ENCODE measurements at places on chromosomes 13 and 19. TPM values are rescaled to one million over a fixed set of nuclear protein-coding genes. Genes with fewer than 3 reads are reported as not detected.

The OR4F17 gene
- not detected for total RNA-seq

The GPR12 gene
- total RNA-seq = not detected

The LIM2 gene
- total RNA-seq = not detected

The KCNN1 gene
- 2.1 TPM for total RNA-seq

The DENND1C gene
- not detected for total RNA-seq

The ABCA7 gene
- 4.0 TPM for total RNA-seq

The LYL1 gene
- total RNA-seq = 5.5 TPM

The APOC4 gene
- total RNA-seq = not detected

The ELANE gene
- not detected for total RNA-seq

The PCDH20 gene
- 2.5 TPM for total RNA-seq

The ADPRHL1 gene
- total RNA-seq = 2.3 TPM

The LYPD5 gene
- 1.0 TPM for total RNA-seq

The NKPD1 gene
- total RNA-seq = not detected

The SYT5 gene
- 3.3 TPM for total RNA-seq

The FOXA3 gene
- not detected for total RNA-seq

The CATSPERD gene
- total RNA-seq = not detected

The MBD3L2 gene
- not detected for total RNA-seq

The HTR2A gene
- not detected for total RNA-seq

The MBD3L3 gene
- total RNA-seq = not detected

The CEACAM7 gene
- not detected for total RNA-seq

The MISP3 gene
- total RNA-seq = 0.82 TPM

The ZNF667 gene
- total RNA-seq = not detected

The SKA3 gene
- total RNA-seq = 15.4 TPM
